ENCODE measurements at places on chromosomes 1 and 21. TPM values are rescaled to one million over a fixed set of nuclear protein-coding genes. Genes with fewer than 3 reads are reported as not detected.

Gene TPTE
- not detected for total RNA-seq

Gene WNT2B
- total RNA-seq = 2.9 TPM

DNA sequence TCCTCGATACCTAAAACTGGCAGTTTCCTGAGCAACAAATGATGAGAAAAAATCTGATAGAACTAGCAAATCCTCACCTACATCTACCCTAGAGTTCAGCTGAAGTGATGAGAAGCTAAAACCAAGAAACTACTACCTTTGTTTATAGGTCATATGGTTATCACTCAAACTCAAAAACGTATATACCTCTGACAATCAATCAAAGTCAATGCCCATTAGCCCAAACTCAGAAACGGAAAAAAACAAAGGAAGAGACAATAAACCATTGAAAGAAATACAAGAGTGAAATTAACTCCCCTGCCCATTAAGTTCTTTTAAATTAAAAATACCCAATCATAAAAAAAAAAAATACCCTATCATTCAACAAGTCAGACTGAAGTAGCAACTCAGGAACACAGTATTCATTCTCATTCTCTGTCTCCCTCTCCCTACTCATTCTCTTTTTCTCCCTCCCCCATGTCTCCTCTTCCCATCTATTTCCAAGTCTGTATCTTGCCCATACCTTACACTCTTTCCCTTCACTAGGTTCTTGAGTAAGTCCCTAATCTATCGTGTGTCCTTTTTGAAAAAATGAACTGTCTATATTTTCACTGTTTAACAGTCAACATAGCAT is 6.8 kb downstream of the CDC42BPA start:
- no peaks in the 10 kb centered on the region for H3K27me3 ChIP-seq
- H3K36me3 ChIP-seq = no peaks in the 10 kb centered on the region
- H3K4me3 ChIP-seq = no peak overlapping the region
- H3K4me1 ChIP-seq = peaks cover 49% of the 10 kb centered on the region
- no peak overlapping the region for H3K27ac ChIP-seq
- DNase-seq = no peak

DNA sequence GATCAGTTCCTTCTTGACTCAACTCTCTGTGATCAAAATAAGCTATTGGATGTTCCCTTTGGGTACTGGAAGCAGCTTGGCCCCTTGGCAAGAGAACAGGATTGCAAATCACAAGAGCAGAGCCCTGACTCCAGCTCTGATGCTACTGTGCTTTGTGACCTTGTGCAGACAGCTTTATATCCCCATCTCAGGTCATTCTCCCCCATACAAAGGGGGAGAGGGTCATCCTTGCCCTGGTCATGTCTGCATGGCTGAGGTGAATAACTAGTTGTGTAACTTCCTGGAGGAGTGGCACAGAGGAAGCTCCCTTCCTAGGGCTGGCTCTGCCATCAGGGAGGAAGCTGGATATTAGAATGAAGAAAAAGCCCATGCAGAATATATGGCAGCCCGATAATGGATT is 142.9 kb downstream of the DHRS3 start:
- H3K27me3 ChIP-seq = no peaks in the 10 kb centered on the region
- no peak for DNase-seq
- peak overlapping the region; percentile 91 for H3K27ac ChIP-seq
- H3K4me1 ChIP-seq = peaks cover 96% of the 10 kb centered on the region
- H3K4me3 ChIP-seq = no peak overlapping the region

DNA sequence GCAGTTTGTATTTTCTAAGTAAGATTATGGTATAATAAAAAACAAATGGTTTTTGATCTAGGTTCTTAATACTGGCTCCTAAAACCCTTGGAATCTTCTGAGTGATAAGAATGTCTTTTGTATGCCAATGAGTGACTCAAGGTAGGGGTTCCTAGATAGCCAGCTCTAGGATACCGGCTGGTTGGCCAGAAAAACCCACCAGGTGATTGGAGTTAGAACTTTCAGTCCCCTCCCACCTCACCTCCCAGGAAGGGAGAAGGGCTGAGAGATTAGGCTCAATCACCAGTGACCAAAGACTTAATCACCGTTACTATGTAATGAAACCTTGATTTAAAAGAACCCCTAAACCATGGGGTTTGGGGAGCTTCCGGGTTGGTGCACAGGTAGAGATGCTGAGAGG is 8.7 kb upstream of the BRDT start:
- DNase-seq = no peak
- no peaks in the 10 kb centered on the region for H3K27me3 ChIP-seq
- H3K27ac ChIP-seq = no peak overlapping the region
- no peaks in the 10 kb centered on the region for H3K4me1 ChIP-seq
- H3K4me3 ChIP-seq = no peak overlapping the region

Data from esophagus muscularis mucosa (tissue), 4 donors.